ENCODE measurements at places on chromosomes 6 and 20.
A peak's percentile ranks its signal among the peaks of the same experiment; 100 is the strongest.

- peak; percentile 35 for DNase-seq
Observed at GRCh38 chr6:98747960-98748359, 86.4 kb upstream of the POU3F2 start.

DNA sequence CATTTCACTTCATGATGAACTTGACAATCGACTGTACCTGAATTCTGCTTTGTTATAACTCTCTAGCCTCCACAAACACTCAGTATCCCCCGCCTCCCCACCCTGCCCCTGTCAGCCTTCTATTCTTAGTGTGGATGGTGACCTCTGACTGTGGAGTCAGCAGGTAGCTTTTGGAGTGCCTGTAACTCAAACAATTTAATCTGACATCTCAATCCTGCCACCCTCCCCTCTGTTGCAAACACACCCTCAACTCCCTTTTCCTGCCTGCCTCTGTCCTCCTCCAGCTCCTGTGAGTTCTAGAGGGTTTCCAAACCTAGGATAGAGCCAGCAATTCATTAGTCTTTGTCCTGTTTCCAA, 20.3 kb downstream of the DAAM2 start:
- DNase-seq, result no peak

- no peak for DNase-seq
Observed at GRCh38 chr20:59015411-59015810, 3.8 kb upstream of the TUBB1 start.

- DNase-seq, result no peak
Observed at GRCh38 chr20:9177278-9177677, 108.4 kb downstream of the PLCB4 start.

DNA sequence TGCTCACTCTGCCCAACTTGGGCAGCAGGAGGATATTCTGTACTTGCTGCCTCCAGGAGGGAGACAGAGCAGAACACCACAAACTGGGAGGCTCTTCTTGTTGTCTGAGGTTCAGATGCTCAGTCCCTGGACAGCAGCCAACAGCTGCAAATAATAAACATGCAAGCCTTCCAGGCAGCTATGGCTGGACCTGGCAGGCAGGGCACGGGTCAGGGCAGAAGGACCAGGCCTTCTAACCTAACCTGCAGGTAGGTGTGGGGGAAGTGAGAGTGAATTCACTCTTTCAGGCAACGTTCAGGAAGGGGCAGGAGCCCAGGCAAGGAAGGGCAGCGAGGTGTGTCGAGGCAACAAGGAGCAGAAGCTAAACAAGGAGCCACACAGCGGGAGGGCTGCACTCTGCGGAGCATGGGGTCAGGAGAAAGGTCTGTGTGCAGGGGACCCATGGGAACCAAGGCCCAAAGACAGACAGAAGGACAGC, 31.5 kb downstream of the NINL start:
- DNase-seq, result no peak

GRCh38 chr20:20677186-20677585, 35.3 kb downstream of the RALGAPA2 start:
- no peak for DNase-seq

GRCh38 chr6:146770275-146770964, 171.6 kb downstream of the ADGB start:
- DNase-seq, result no peak

DNA sequence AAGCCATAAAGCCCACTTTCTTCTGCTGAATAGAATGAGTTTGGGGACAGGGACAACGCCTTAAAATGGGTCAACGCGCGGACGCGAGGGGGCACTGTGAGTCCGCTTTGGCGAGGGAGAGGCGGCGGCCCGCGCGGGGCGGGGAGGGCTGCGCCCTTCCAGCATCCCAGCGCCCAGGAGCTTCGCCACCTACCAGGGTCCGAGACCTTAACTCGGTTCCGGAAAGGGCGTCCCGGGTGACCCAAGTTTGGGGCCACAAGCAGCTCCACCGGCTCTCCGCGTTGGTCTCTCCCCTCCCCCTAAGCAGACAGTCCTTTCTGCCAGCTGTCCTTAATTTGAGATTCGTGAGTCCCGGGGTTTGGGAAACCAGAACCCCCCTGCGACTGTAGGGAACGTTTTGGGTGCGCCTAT, 1.8 kb upstream of the SAMD5 start:
- peak; percentile 20 for DNase-seq

- no peak for DNase-seq
Observed at GRCh38 chr6:56808871-56809359, 146.0 kb upstream of the BEND6 start.

- no peak for DNase-seq
Observed at GRCh38 chr20:444862-445426, 17.4 kb downstream of the TBC1D20 start.

- no peak for DNase-seq
Observed at GRCh38 chr20:32742322-32743236, 688 bp downstream of the COMMD7 start.

DNA sequence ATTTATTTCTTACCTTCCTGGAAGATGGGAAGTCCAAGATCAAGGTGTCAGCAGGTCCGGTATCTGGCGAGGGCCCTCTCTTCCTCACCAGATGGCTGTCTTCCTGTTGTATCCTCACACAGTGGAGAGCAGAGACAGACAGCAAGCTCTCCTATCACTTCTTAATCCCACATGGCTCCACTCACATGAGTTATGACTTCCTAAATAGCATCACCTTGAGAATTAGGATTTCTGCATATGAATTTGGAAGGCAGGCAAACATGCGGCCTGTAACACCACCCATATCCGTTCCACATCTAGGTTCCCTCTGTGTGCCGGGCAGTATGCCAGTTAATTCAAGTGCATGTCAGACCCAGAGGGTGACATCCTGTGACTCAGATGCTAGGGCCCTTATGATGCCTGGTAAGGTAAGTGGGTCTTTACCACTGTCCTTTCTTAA, 2.1 kb downstream of the RAET1E start:
- DNase-seq, result peak; percentile 8

DNA sequence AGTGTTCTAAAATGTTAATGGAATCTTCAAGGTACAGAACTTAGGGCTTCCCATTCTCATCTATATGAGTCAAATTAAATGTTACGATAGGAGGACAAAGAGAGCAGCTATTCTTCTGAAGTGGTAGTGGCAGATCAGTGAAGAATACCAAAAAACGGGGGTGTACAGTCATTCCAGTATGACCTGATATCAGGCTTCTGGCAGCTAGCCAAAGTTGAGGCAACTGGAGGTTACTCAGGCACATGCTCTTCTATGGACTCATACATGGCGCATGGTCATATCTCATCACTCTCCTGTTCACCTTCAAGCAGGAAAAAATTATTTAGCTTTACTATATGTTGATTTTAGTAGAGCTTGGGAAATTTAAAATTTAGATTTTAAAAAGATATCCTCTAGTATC, 1608.8 kb downstream of the GRIK2 start:
- no peak for DNase-seq

DNA sequence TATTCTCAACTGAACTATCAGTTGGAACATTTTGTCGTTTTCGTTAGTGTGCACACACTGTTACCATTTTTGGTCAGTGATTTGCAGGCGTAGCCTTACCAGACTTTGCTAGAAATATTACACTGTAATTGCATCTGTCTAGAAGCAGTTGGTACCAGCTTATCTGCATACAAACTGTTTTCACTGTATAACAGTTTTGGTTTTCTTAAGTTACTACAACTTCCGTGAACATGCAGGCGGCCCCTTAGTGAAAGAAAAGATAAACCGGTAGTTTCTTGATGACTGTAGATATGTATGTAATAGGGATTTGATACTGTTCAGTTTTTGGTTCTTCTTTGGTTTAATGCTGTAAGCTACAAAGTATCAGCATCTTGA, 1.3 kb downstream of the DSTN start:
- no peak for DNase-seq

DNA sequence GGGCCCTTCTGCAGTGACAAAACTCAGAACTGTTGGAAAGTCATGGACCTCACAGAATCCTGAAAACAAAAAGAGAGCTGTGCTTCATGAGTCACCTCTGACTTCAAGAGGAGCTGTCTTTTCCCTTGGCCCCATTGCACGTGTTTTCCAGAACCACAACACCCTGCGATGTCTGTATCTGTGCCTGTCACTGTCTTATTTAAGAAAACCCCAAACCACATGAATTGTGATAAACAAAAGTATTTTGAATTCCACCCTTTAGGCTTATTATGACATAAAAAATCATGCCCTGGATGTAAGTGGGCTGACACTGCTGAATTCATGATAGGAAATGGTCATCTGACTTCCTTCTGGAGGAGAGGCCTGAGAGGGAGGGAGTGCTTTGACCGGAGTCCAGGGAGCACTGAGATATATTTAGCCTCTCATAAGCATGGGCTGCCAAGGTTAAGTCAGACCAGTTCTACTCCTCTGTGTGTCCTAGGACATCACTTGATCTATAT, 96.4 kb upstream of the DUSP22 start:
- DNase-seq, result no peak

- no peak for DNase-seq
Observed at GRCh38 chr6:107707346-107708275, 116.5 kb downstream of the SCML4 start.

DNA sequence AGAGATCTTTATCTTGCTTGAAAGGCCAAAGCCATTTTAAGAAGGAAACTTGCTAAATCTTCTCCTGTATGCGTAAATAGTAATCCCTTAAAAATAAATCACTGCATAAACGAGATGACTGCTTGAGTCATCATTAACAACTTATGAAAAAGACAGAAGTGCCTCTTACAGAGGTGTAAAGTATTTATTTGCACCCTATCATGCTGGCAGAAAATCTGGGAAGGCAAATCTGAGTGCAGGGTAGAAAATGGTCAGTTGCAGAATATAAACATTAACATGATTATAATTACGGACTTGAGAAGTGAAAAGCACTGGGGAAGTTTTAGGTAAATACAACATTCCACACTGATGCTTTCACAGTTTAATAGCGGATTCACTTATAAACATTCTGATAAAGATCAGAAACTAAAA, 67.5 kb upstream of the FBXO30 start:
- DNase-seq, result no peak

DNA sequence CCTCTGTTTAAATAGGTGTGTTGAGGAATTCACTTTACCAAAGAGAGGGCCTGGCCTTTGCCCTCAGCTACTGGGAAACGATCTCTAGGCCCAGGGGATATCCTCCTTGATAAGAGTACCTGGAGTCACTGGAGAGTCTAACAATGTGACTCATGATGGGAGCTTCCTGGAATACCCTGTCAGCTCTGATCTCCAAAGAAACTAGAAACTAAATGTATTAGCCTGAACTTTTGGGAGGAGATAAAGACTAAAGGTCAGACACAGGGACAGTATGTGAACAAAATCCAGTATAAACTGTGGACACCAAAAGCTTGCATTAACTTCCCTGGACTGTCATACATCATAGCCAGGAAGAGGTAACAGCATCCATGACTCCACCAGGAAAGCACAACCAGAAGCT, 148.5 kb downstream of the RNGTT start:
- no peak for DNase-seq

DNA sequence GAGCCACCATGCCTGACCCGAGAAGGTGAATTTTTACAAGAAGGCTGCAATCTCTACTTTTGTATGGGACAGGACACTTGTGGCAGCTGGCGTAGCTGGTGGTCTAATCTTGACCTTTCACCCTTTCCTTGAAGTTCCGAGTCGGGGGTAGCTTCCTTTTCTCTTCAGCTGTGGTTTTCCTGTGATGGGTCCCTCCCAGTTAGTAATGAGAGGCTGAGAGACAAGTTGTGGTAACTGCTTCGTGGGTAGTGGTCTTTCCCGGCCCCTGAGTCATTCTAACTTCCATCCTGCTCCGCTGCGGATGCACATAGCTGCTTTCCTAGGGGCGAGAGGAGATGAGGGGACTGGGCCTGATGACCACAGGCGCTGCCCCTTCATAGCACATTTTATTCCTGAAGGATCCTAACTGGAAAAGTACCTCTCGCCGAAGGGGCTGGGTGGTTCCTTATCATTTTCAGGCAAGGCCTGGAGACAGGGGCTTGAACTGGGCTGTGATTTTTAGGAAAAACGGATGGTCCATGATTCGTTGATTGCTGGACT, 3.1 kb downstream of the SYNJ2 start:
- no peak for DNase-seq

All from SK-N-MC (cell line).